ENCODE measurements at places on chromosomes 12 and 14.

DNA sequence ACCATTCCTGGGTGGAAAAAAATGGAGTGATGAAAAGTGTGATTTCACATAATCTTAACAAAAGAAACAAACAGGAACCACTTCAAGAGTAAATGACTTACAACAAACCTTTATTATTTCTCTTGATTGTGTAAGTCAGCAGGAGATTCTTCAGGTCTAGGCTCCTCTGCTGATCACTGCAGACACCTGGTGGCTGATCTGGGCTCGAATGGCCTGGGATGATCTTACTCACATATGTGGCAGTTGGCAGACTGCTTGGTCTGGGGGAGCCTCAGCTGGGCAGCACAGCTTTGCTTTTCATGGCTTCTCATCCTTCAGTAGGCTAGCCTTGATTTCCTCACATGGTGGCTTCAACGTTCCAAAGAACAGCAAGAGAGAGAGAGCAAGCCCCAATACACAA, 215.4 kb upstream of the PRICKLE1 start:
- DNase-seq, result no peak

GRCh38 chr12:120369603-120370342, 809 bp upstream of the MSI1 start:
- no peak for DNase-seq

DNA sequence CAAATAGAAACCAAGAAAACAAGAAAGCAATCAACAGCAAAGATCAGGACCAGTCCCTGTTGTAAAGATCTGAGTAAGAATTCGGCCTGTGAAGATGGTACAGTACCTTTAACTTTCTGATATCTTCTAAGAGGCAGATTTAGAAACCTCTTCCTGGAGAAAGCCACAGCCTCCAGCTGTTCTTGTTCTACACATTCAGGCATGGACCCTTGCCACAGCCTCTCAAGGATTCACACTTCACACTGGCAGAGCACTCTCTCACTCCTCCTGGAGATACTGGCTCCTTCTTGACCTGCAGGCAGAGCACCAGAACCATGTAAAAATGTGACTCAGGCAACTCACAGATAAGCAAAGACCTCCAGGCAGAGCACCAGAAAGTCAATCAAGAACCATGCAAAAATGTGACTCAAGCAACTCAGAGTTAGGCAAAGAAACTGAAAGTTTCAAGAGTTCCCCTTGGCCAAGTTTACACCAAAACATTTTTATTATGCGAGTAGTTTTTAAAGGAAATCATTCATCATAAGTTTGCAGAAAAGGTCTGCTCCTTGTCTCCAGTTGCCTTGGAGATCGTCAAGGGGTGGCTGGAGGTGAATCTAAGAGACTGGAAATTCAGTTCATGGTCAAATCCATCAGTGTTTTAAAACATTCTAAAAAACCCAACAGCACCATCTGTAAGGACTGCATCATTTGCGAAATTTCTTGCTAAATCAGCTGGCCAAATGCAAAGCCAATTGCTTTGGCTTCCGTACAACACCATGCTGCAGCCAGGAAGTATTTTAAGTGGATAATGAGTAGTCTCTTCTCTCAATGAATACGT, 119.3 kb upstream of the MDM1 start:
- DNase-seq, result peak; percentile 44

DNA sequence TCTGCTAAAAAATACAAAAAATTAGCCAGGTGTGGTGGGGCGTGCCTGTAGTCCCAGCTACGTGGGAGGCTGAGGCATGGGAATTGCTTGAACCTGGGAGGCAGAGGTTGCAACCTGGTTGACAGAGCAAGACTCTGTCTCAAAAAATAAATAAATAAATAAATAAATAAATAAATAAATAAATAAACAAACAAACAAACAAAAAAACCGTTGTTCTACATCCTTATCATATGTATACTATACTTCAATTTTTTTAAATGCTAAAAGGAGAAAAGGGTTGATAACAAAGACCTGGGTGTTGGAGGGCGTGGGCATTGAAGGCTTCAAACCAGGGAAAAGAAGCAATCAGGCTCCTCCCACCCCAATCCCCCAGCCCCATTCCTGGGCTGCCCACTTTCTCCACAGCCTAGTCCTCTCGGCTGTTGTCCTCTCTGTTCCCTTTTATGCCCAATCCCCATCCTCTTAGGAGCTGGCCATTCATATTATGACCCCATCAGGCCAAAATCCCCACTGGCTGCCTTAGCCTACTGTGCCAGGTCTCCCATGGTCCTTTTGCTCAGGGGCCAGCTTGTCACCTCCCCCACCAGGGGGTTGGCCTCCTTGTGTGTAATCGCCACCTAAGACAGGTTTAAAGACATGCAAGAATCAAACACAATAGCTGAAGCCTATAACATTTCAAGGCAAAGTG, 30.2 kb downstream of the CLMN start:
- DNase-seq, result no peak

DNA sequence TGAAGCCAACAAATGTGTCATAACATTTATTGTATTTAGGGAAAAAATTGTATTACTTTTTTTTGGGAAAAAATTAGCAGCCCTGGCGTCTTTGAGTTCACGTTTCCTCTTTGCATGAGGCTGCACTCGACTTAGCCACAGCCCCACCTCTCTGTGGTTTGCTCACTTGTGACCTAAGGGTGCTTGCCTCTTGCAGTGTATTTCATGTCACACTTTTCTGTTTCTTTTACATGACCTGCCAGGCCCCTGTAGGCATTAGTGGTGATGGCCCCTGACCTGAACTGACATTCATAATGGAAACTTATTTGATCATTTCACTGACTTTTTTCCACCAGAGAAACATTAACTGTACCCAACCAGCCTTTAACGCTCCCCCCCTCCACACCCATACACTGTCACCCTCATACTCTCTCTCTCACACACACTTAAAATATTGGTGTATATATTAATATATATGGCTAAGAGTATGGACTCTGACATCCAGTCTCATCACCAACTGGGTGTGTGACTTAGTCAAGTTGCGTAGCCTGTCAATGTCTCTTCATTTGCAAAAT, 122.9 kb downstream of the PRKCH start:
- peak; percentile 65 for DNase-seq

All from GM20000 (cell line).